CD4-positive, alpha-beta T cell treated with Interleukin-17A for 1 hour (primary cell): ENCODE measurements at places on chromosomes 5 and 9.
A peak's percentile ranks its signal among the peaks of the same experiment; 100 is the strongest.

DNA sequence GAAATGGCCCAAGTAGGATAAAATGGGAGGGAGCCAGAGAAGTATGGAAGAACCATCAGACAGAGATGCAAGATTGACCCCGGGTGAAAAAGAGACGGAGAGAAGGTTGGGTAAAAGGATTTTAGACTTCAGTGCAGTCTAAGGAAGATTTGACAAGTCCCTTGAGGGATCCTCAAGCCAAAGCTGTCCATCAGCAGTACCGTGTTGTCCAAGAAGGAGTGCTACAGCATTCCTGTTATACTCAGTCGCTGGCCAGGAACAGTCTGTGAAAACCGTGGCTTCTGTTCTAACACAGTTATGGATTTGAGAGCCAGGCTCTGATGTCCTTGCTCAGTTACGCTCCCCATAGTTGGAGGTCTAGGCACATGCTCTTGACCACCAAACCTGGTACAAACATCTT is 383.9 kb upstream of the DAB2 start:
- DNase-seq = no peak

GRCh38 chr5:61055434-61056006 is 106.7 kb downstream of the SMIM15 start:
- peak; percentile 45 for DNase-seq

- no peak for DNase-seq
These were observed 186.6 kb upstream of the PANK3 start for GRCh38 chr5:168765551-168766425.

DNA sequence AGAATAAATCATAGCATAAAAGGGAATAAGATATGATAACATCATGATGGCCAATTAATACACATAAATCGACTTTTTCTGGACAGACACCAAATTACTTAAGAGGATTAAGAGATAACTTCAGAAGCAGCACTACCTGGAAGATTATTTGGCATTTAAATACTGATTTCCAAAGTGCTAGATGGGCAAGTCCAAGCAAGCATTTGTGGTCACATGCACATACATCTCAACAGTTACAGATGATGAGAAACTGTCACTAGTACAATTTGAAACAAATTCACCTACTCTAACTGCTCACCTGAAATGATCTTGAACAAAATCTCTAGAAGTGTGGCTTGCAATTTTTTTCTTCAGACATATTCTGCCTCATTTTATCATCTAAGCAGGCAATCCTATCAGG is 26.8 kb upstream of the RASGEF1C start:
- no peak for DNase-seq

- DNase-seq = no peak
These were observed 24.5 kb upstream of the FOCAD start for GRCh38 chr9:20659474-20659967.
